Esophagus squamous epithelium (tissue), 5 donors: ENCODE measurements at places on chromosomes 11 and 22.

DNA sequence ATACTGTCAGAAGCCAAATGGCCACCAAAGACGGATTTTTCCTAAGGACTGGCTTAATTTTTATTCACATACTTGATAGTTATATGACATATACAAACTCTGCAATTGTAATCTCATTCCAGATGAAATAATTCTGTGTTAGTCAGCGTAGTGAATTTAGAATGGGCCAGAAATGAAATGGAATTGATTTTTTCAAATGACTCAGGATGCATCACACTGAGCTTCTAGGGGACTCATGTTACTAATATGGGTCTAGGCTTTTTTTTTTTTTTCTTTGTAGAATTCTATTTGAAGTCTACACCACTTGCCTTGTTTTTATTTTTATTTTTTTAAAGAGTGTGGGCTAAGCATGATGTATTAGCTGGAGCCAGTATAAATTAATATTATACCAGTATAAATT, 62.7 kb downstream of the SPECC1L start:
- no peak for DNase-seq

GRCh38 chr22:23035557-23036277, 34.6 kb upstream of the GNAZ start:
- DNase-seq, result no peak

DNA sequence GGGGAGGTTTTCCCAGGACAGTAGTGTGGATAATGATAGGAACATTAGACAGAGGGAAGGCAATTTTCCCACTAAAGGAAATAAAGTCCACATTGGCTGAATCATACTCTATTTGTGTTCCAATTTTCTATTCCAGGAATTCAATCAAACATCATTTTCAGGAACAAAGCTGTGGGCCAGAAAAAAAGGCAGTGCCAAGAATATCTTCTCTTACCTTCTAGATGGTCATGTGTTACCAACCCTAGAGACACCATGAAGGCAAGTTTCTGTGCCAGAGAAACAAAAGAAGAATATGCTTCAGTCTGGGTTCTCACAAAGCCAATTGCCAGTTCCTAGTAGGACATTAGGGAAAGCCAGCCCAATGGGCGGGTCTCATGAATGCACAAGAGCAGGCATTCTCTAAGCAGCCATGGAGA, 27.5 kb downstream of the LARGE2 start:
- DNase-seq, result no peak

- DNase-seq, result no peak
These were observed 6.2 kb downstream of the KDM4F start for GRCh38 chr11:95055283-95055897.

GRCh38 chr11:133732109-133732674, 113.1 kb downstream of the SPATA19 start:
- DNase-seq, result no peak

- no peak for DNase-seq
These were observed 34.6 kb upstream of the PDGFD start for GRCh38 chr11:104198576-104198975.

GRCh38 chr11:2549080-2549479, 104.3 kb downstream of the KCNQ1 start:
- DNase-seq, result no peak

GRCh38 chr11:1404461-1405185, 14.9 kb downstream of the BRSK2 start:
- no peak for DNase-seq

GRCh38 chr11:86184728-86185380, 59.7 kb upstream of the EED start:
- no peak for DNase-seq

DNA sequence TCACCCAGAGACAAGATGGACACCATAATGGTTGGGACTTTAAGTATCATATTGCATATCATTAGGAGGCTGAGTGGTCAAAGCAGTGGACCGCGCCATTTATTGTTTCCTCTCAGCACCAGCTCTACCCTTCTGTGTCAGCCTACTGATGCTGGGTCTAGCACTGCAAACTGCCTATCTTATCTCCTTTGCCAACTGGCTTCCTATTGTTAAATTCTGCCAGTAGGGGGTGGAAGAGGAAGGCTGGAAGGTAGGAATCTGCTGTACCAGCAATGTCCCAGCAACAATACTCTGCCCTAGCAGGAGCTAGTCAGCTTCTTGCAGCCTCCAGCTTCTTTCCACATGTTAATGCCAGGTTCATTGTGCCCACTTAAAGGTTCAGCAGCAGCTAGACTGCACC, 367.1 kb upstream of the PDGFD start:
- DNase-seq, result no peak

GRCh38 chr11:116207421-116208141, 565.2 kb downstream of the BUD13 start:
- DNase-seq, result no peak

DNA sequence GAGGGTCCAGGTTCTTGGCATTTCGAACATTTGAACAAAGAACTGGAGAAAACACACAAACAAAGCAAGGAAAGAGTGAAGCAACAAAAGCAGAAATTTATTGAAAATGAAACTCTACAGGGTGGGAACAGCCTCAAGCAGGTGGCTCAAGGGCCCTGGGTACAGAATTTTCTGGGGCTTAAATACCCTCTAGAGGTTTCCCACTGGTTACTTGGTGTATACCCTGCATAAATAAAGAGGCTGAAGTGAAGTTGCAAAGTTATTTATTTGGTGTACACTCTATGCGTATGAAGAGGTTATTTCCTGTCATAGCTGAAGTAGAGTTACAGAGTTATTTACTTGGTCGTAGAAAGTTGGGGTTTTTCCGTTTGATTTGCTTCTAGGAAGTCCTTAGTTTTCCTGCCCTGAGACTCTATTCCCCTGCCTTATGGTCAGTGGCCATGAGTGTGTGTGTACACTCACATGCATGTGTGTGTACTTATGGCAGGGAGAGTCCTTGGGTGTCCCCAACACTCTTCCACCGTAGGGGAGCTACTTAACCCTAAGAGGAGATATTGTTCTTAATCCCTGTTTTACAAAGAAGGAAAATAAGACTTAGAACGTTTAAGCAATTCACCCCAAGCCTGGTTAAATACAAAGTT, 5.6 kb upstream of the SMCO4 start:
- no peak for DNase-seq

DNA sequence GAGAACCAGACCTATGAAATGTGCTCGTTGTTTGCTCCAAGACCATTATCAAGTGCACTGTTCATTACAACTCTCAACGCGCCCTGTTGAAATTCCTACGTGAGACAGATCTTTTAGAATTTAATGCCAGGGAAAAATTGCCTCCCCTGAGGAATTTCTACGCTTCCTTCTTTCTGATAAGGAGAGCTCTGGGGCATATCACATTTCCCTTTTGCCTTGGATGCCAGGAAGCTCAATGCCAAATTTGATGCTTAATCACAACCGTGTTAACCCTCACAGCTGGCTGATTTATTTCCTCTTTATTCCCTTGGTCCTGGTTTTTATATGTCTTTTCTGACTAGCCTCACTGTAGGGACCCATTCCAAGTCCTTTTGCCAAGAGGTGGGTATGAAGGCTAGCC, 109.4 kb downstream of the MICAL2 start:
- no peak for DNase-seq
